Frontal cortex (tissue), 4 donors: ENCODE measurements at places on chromosomes 3 and 15. TPM values are rescaled to one million over a fixed set of nuclear protein-coding genes. Genes with fewer than 3 reads are reported as not detected.

DNA sequence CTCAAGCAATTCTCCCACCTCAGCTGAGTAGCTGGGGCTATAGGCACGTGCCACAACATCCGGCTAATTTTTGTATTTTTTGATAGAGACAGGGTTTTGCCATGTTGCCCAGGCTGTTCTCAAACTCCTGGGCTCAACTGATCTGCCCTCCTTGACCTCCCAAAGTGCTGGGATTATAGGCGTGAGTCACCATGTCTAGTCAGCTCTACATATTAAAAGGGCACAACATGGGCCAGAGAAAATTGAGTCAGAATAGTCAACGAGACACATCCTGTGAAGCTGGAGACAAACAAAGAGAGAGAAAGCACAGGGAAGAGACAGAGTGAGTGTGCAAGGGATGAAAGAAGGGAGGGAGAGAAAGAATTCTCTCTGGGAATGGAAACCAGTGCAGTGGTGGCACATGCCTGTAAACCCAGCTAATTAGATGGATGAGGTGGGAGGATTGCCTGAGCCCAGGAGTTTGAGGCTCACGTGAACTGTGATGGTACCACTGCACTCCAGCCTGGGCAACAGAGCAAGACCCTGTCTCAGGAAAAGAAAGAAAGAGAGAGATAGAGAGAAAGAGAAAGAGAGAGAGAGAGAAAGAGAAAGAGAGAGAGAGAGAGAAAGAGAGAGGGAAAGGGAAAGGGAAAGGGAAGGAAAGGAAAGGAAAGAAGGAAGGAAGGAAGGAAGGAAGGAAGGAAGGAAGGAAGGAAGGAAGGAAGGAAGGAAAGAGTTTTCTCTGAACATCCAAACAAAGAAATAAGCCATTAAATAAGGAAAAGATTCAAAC is 107.2 kb upstream of the SLC25A36 start:
- no peak for DNase-seq

DNA sequence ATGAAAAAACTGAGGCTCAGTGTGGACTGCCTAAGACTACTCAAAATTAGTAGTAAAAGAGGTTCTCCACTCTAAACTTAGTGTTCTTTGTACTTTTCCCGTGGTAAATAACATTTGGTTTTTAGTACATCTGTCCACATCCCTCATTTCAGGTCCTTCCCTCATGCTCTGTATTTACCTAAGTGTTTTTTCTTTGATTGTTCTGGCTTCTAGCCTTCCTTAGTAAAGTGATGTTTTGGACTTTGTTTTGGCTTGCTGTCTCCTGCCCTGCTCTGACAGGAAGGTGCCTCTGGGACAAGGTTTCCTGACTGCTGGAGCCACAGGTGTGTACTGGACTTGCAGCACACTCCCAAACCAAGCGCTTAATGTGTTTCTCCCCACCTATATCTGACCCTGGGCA is 29.9 kb upstream of the ALDH1A2 start:
- no peak for DNase-seq

GRCh38 chr3:152703245-152703890 is 131.6 kb upstream of the P2RY1 start:
- DNase-seq: no peak

- no peak for DNase-seq
Measured at GRCh38 chr3:33149342-33149741, 35.5 kb downstream of the CRTAP start.

DNA sequence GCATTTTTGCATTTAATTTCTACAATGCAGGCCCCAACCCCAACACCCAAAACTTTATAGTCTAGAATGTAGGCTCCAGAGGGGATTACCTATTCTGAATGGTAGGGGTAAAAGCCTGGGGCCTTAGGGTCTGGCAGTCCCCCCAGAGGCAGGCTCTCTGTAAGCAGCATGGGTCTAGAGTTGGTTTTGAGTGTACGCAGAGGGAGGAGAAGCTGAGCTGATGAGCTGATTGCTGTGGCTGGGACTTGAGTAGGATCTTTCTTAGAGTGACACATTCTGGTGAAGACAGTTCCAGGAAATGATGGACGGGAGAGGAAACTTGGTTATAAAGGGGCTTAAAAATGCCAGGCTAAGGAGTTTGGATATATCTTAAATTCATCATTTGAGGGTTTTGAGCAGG is 2.1 kb downstream of the LPP start:
- DNase-seq: no peak

GRCh38 chr15:99925661-99926461 is 192.6 kb upstream of the LYSMD4 start:
- DNase-seq: no peak

GRCh38 chr3:4664412-4664811 is 171.3 kb downstream of the ITPR1 start:
- no peak for DNase-seq

DNA sequence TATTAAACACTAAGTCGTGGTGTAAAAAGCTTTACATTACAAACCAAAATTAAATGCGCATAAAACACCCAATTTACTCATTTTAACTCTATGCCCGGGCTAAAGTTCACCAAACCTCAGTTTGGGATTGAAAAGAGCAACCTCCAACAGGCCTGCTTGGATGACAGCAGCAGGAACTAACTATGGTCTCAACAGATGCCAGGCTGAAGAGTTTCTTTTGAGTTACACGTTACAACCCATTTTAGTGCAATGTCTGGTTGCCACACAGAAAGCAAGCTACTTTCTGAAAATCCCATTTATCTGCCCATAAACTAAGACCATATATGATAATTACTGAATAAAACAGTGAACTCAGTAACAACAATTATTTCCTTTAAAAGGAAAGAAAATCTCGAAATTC is 2.2 kb downstream of the SATB1 start:
- DNase-seq: no peak

- DNase-seq: no peak
Measured at GRCh38 chr3:115549071-115549470, 74.2 kb upstream of the GAP43 start.

GRCh38 chr3:55203006-55203405 is 275.1 kb upstream of the LRTM1 start:
- no peak for DNase-seq

DNA sequence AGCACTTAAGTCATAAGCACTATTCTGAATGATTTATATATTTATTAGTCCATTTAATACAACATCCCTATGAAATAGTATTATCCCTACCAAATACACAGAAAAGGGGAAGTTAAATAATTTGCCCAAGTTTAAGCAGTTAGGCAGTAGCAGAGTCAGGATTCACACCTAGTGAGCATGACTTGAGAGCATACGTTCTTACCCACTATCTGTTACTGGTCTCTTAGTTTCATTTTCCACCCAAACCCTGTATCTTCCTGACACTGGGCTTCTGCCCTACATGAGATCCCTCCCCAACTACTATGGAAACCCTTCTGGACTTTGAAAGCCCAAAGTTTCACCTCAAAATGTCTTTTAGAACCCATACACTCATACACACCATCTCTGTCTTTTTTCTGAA is 4.4 kb upstream of the ATOSA start:
- DNase-seq: no peak

CRYGS gene
- 1.6 TPM for total RNA-seq

LRRC31 gene
- under 0.01 TPM for total RNA-seq

ANKRD63 gene
- total RNA-seq: 2.0 TPM

MASP1 gene
- 22.8 TPM for total RNA-seq

RBMS3 gene
- 11.4 TPM for total RNA-seq
